ENCODE measurements at places on chromosomes 5 and 9.
A peak's percentile ranks its signal among the peaks of the same experiment; 100 is the strongest.

GRCh38 chr5:72032788-72033187 lies 74.5 kb upstream of the MAP1B start:
- no peak for DNase-seq

DNA sequence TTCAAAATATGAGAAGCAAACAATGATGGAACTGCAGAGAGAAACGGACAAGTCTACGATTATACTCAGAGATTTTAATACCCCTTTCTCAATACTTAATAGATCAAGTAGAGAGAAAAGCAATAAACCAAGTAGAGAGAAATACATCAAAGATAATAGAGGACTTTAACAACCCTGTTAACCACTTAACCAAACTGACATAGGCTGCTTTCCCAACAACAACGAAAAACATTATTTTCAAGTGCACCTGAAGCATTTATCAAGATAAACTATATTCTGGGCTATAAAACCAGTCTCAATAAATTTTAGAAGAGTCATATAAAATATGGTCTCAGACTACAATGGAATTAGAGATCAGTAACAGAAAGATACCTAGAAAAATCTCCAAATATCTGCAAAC lies 67.4 kb downstream of the GNAQ start:
- no peak for DNase-seq

- DNase-seq = no peak
Observed at GRCh38 chr9:96061293-96061987, 185.9 kb downstream of the ERCC6L2 start.

GRCh38 chr5:126695091-126695490 lies 81.8 kb upstream of the LMNB1 start:
- DNase-seq = no peak

- no peak for DNase-seq
Observed at GRCh38 chr9:92669527-92669889, 423 bp downstream of the IPPK start.

DNA sequence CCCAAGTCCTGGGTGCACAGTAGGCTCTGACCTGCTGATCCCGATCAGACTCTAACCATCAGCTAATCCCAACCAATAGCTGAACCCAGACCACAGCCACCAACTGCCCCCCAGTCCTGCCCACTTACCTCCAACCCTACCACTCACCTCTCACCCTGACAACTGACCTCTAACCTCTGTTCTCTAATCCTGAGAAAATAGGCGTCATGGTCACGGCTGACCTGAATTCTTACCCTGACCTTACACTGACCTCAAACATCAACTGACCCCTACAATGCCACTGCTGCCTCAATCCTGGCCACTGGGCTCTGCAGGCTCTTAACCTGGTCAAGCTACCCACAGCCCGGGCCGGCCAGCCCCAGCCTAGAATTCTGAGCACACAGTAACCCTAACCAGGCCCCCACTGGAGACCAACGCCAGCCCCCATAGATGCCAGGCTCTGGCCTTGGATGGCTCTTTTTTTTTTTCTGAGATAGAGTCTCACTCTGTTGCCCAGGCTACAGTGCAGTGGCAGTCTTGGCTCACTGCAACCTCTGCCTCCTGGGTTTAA lies 63.8 kb upstream of the ASS1 start:
- DNase-seq = no peak

- no peak for DNase-seq
Observed at GRCh38 chr5:1166370-1166769, 35.0 kb upstream of the SLC6A19 start.

DNA sequence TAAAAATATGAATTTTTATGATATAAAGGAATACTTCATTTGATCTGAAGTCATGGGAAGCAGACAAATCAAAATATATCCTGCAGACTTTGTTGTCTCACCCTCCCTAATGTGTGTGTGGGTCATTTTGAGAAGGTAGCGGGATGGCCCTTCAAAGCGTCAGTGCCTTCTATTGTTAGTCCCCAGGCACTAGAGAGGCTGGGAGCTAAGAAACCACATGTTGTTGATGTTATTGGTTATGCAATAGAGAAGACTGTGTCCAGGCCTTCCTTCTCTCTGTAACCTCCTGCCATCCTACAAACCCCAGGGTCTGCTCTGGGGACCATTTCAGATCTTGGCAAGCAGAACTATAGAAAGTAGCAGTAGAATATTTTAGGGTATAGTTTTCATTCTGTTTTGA lies 94.7 kb downstream of the NLN start:
- DNase-seq = peak; percentile 25

- DNase-seq = no peak
Observed at GRCh38 chr9:78954286-78954685, 617.5 kb upstream of the TLE4 start.

DNA sequence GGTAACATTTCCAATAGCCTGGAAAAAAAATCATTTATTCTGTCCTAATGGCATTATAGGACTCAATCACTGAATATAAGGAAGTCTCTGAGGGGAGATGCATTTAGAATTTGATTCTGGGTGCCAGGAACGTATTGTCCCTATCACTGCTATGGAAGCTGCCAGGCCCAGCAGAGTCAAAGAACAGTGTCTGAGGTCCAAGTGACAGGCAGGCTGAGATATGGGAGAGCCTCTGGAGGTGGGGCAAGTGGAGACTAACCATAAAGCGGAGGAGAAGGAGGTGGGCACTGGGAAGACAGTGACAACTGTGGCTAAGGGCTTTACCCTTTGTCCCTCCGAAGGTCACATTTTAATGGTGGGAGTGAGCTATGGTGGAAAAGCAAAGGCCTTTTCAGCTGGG lies 505.5 kb downstream of the CTNND2 start:
- no peak for DNase-seq

DNA sequence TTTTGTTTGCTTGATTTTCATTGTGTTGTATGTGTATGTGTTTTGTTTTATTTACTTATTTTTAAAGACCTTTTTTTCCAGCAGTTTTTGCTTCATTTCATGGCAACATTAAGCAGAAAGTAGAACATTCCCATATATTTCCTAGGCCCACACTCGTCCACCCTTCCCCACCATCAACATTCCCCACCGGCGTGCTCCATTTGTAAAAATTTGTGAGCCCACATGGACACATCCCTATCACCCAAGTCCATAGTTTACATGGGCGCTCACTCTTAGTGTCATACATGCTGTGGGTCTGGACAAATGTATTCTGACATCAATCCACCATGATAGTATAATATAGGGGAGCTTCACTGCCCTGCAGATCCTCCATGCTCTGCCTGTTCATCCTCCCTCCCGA lies 133.8 kb downstream of the ADAMTS16 start:
- no peak for DNase-seq

Data from SIG-M5 (cell line).